NCI-H2081 treated with DMSO at 0.1 percent for 48 hours (cell line): ENCODE measurements at places on chromosomes 6 and 20.

DNA sequence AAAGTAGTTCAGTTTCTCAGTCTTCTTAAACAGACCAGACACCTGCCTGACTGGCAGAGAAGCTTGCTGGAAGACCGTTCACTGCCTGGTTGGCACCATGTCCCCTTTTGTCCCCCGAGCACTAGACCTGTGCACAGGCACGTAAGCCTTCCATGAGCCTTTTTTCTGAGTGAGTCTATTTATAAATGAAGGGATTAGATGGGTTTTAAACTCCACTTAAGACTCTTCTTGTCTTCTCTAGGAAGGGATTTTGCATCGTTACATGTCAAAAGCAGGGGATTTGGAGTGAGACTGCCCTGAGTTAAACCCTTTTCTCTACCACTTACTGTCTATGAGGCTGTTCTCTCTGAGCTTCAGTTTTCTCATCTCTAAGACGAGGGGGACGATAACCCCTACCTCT, 37.6 kb downstream of the STK35 start:
- no peak for DNase-seq

DNA sequence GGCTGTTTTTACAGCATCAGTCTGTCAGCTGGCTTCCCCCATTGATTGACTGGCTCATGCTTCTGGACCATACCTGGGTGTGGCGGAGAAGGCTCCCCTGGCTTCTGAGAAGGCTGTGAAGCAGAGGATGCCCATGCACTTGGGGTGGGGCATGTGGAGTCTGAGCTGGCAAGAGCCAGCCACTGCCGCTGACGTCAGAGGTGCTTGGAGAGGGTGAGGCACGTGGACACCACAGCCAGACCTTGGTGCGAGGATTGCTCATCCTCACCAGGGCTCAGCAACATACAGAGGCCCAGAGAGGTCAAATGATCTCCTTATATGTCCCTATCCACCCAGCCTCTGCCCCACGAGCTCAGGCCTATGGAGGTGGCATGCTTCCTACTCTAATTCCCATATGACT, 211.2 kb upstream of the PMEPA1 start:
- DNase-seq: no peak

DNA sequence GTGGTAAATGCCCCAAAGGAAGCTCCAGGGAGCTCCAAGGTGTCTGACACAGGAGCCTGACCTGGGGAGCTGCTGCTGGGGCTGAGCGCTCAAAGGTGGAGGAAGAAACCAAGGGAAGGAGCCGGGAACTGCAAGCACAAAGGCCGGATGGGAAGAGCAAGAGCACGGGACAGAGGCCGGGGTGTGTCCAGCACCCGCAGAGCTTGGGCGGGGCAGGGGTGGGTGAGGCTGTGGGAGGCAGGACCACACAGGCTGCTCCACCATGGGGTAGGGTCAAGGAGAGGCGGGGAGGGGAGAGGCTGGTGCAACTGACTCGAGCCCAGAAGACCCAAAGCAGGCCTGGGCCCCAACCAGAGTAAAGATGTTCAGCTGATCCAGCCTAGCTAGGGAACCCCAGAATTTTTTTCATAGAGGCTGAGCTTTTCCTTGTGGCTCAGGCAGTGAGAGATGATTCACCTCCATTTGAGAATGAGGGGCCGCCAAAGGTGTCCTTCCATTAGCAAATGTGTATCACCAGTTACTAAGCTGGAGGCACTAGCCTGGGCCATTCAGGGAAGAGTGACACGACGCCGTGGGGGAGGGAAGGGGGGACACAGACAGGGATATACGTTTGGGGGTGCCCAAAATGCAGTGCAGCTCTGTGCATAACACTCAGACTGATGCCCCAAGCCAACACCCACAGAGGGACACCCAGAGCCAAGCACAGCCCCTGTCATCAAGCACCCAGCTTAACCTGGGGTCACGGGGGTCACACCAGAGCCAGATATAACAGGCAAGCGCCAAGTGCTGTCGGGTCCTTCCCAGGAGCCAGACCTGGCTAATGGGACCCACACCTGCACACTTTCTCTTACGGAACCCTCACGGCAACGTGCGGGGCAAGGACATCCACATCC, 21.3 kb upstream of the TLDC2 start:
- DNase-seq: no peak

DNA sequence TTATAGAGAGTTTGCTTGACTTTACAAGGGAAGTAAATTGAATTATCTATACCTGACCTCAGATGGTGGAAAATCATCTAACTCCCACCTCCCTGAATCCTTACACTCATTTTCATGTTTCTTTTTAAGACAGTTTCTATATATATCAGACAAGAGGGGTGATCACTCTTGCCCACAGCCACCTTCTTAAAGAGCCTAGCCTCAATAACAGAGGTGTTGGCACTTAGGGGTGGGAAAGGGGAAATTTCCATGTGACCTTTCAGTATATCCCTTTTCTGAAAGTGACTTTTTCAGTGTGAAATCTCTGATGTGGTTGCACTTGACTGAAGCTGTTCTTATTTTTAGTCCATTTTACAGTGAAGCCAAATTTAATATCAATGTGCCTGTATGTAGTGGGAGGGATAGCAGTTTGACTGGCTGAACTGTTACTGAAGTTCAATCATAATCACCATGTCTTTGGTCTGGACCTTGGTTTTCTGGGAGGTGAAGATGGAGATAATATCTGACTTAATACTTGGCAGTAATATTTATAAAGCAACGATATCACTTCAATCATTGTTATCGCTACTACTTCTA, 141.3 kb downstream of the MAP3K7 start:
- DNase-seq: no peak

- no peak for DNase-seq
Measured at GRCh38 chr6:42028234-42029061, 21.9 kb upstream of the TAF8 start.

GRCh38 chr6:84260926-84261325, 33.5 kb upstream of the CEP162 start:
- no peak for DNase-seq

GRCh38 chr20:60262967-60263603, 304.9 kb downstream of the CDH26 start:
- no peak for DNase-seq

- DNase-seq: no peak
Measured at GRCh38 chr6:144338951-144339700, 54.0 kb downstream of the UTRN start.
